ENCODE measurements at places on chromosomes 5 and 9.
A peak's percentile ranks its signal among the peaks of the same experiment; 100 is the strongest.

DNA sequence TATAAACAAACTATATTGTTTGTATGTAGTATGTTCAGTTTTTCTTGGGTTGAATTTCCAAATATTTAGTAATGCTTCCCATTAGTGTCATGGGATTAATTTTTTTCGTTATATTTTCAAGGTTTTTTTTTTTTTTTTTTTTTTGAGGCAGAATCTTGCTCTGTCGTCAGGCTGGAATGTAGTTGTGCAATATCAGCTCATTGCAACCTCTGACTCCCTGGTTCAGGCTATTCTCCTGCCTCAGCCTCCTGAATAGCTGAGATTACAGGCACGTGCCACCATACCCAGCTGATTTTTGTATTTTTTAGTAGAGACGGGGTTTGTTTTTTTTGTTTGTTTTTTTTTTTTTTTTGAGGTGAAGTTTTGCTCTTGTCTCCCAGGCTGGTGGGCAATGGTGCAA is 10.6 kb downstream of the DDX46 start:
- DNase-seq: no peak

GRCh38 chr5:162248107-162248713 is 180.6 kb downstream of the GABRG2 start:
- no peak for DNase-seq

GRCh38 chr9:91273853-91274552 is 87.7 kb downstream of the AUH start:
- DNase-seq: no peak

- DNase-seq: peak; percentile 80
These were observed 17.9 kb upstream of the EGFL7 start for GRCh38 chr9:136644593-136645351.

DNA sequence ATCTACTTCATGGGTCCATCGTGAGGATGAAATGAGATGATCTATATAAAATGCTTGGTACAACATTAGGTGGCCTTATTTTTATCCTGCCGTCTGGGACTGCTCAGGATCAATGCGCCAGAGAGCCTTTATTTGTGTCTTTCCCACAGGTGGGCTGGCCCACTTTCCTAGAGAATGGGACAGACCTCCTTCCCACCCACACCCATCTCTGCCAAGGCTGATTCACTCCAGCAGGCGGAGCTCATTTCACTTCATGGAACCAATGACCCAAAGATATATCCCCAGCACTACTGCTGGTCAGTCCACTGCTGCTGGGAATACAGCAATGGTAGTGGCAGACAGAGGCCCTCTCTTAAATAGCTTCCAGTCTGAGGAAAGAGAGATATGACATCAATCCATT is 35.7 kb downstream of the TGFBI start:
- DNase-seq: no peak

- DNase-seq: no peak
These were observed 98.9 kb downstream of the CEMIP2 start for GRCh38 chr9:71669284-71669995.

DNA sequence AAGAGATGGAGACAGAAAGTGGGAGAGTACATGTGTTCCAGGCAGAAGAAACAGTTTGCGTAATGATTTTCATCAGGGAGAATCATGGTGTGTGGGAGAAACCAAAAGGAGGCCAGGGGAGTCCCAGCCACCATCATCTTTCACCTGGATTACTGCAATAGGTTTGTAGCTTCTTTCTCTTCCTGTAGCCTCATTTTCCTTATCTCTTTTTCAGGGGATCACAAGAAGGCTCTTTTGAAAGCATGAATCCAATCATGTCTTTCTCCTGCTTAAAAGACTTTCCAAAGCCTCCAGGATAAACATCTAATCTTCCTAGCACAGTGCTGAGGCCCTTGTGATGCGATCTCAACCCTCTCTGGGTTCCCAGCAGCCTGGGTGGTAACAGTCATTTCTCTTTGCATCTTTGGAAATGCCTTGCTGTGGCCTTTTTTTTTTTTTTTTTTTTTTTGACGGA is 10.3 kb upstream of the GPBP1 start:
- DNase-seq: no peak

GRCh38 chr9:111427186-111427585 is 57.0 kb downstream of the ECPAS start:
- no peak for DNase-seq

GRCh38 chr5:73370640-73371583 is 77.7 kb downstream of the FOXD1 start:
- DNase-seq: no peak

DNA sequence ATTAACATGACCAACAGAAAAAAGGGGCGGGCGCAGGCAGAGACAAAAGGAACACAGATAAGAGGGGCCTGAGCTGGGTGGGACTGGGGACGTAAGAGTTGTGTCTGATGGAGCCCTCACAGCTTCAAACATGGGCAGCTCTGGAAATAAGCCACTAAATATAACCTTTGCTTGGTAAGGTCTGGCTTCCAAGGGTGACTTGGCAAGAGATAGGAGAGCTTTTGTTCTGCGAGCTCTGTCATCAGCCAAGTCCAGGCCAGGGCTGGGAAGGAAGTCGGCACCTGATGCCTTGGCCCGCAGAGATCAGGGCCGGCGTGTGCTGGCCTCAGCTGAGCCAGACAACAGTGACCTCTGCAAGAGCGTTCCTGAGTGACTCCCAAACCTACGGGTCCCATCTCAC is 11.8 kb downstream of the TRUB2 start:
- DNase-seq: no peak

- DNase-seq: no peak
These were observed 119.6 kb upstream of the GRIN3A start for GRCh38 chr9:101858026-101858425.

Data from activated naive CD8-positive, alpha-beta T cell treated with anti-CD3 and anti-CD28 coated beads, Interleukin-2, amount 10 ng/mL, durations not matched to agents 7 days and 5 days (primary cell).